NCI-H1436 (cell line): ENCODE measurements at places on chromosomes 2 and 18.

DNA sequence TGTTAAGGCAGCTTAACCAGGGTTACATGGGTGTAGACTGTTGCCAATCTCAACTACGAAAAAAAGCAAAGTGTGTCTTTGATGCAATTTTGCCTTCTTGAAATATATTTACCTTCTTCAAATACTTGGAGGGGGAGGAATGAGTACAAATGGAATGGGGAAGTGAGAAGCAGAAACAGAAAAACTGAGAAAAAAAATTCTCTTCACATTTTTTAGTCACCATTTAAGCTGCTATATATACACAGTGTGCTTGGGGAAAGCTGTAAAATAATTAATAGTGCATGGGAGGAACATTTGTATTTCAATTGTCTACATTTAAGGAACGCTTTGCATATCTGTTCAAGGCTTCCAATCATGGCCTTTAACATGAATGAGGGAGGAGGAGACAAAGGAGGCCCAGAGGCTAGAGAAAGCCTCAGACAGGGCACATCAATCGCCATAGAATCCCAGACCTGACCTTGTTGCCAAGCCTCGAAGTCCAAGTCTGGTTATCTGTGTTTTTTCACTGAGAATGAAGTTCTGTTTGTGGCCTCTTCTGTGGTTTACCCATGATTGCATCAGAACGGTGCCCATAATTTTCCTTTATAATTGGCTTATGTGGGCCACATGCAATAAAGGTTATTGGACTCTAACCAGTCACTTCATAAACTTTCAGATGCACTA, 158.6 kb downstream of the PIK3C3 start:
- DNase-seq: no peak

GRCh38 chr2:68740400-68740914, 5.8 kb downstream of the ARHGAP25 start:
- no peak for DNase-seq

DNA sequence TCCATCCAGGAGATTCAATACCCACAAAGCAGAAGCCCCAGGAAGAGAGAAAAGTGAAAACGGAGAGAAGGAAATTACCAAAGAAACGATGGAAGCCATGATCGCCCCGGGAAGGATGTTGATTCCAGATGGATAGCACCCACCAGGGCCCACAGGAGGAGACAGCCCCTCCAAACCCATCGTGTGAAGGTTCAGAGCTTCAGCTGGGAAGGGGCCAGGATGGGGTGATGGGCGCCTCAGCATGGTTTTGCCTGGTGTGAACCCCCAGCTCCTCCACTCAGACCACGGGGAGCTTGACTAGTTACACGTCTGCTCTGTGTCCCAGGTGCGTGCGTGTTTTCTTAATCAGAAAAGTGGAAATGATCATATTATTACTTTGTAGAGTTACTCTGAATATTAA, 264.5 kb downstream of the EIPR1 start:
- DNase-seq: no peak

DNA sequence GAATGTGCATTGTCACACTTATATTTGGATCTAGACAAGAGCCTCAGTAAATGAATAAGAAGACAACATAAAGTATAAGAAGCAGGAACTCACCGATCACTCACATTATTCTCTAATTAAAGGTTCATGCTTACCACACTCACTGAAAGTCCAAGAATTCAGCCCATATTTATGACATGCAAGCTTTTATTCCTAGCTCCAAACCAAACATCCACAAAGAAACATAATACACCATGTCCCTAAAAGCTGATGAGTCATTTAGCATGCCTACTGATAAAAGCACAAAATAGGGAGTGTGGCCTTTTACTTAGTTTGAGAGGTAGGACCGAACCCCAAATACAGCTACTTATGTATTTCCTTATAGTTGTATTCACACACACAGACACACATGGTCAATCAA, 1094.6 kb upstream of the CDH2 start:
- no peak for DNase-seq

GRCh38 chr2:98459496-98460175, 15.0 kb downstream of the INPP4A start:
- DNase-seq: no peak

- no peak for DNase-seq
Measured at GRCh38 chr2:23592898-23593751, 208.1 kb downstream of the KLHL29 start.

DNA sequence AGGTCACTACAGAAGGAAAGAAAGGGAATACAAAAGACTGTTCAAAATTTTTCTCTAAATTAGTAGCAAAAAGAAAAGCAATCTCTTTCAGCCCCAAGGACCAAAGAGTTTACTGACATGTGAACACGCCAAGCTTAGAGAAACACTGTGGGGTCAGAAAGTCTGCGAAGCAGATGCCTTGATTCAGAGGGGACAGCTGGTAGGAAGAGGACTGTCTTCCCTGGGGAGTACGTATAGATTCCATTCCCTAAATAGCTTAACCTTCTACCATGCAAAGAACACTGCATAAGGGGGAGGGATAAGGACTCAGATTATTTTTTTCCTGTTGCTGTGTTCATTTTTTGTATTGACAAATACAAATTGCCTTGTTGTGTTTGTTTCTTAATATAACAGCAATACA, 96.1 kb downstream of the IRS1 start:
- no peak for DNase-seq
